K562 (cell line): ENCODE measurements at places on chromosomes 3 and 15.

DNA sequence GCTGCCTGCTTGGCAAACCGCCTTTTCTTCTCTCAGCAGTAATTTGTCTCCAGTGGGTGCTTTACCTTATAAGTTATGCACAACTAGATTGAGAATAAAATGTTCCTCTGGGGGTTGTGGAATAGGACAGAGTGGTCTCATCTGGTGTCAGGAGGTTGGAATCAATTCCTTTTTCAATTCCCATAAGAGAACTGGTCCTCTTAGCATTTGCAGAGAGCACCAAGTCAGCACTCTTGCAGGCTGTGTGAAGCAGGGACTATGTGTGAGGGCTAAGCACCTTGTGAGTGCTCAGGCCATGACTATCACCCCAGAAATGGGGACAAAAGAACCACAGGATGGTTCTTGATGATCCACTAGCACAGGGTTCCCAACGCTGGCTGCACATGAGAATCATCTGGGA, 163.6 kb upstream of the UMPS start:
- H3K27me3 ChIP-seq: no peaks in the 10 kb centered on the region
- peaks cover 5% of the 10 kb centered on the region for H3K4me1 ChIP-seq
- no peak overlapping the region for H3K4me3 ChIP-seq
- H3K27ac ChIP-seq: no peak overlapping the region

- no peak overlapping the region for H3K4me3 ChIP-seq
- DNase-seq: no peak
- H3K27ac ChIP-seq: no peak overlapping the region
- no peaks in the 10 kb centered on the region for H3K4me1 ChIP-seq
- no peaks in the 10 kb centered on the region for H3K36me3 ChIP-seq
Observed at GRCh38 chr15:57662091-57662744, 44.3 kb upstream of the POLR2M start.

GRCh38 chr3:18529631-18530030, 104.5 kb upstream of the SATB1 start:
- H3K4me1 ChIP-seq: no peaks in the 10 kb centered on the region
- H3K4me3 ChIP-seq: no peak overlapping the region
- no peak overlapping the region for H3K27ac ChIP-seq
- H3K36me3 ChIP-seq: no peaks in the 10 kb centered on the region
- no peak for DNase-seq

DNA sequence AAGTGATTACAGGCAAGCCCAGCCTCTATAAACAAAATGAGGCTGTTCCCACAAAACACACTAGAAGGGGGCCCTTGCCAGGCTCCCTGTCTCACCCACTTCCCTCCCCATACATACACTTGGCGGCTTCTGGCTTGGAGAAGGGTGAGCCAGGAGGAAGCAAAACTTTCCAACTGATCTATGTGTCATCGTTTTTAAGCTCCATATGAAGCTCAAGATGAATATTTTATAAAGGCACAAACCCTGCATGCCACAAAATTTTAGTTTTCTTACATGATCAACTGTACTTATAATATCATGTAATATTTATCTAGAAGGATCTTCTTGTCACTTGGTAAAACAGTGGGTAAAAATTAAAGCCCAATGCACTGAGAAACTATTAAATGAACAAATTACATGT, 80.8 kb upstream of the TJP1 start:
- H3K27me3 ChIP-seq: peaks cover 15% of the 10 kb centered on the region
- no peaks in the 10 kb centered on the region for H3K36me3 ChIP-seq
- no peak overlapping the region for H3K4me3 ChIP-seq
- H3K27ac ChIP-seq: no peak overlapping the region
- no peak for DNase-seq
